ENCODE measurements at places on chromosomes 12 and 14.

GRCh38 chr14:83463500-83464098 lies 1929.9 kb upstream of the SEL1L start:
- DNase-seq: peak; percentile 59

GRCh38 chr12:121626087-121626852 lies at the start of gene ORAI1:
Gene ORAI1 (plus strand): TSS chr12:121626530.
- peak; percentile 96 for DNase-seq

DNA sequence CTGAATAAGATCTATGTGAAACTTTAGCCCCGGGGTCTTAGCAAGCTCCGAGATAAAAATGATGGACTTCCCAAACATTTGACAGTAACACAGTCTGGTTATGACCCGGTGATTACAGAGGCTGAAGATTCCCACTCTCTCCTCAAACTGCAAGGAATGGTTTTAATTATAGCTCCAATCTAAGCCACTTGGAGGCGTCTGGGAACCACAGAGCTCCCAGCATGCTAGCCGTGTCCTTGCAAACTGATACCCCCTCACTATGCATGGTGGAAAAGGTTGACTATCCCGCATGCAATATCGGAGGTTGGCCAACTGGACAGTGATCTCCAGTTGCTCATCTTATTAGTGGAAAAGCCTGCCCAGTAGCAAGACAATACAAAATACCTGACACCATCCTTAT lies 76.5 kb upstream of the GRIN2B start:
- DNase-seq: no peak

DNA sequence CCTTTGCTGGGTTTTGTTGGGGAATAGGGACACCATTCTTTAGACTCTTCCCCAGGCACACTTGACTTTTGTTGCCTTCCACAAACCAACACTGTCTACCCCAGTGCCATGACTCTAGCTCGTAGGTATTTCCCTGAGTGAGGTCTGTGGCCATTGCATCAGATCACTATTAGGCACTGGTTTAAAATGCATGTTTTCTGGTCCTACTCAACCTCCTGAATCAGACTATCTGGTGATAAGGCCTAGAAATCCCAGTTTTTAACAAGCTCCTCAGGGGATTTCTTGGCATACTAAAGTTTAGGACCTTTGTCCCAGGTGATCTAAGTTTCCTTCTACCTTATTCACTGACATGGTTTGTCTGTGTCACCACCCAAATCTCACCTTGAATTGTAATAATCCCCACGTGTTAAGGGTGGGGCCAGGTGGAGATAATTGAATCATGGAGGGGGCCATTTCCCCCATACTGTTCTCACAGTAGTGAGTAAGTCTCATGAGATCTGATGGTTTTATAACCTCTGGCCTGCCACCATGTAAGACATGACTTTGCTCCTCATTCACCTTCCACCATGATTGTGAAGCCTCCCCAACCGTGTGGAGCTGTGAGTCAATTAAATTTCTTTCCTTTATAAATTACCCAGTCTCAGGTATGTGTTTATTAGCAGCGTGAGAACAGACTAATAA lies 87.8 kb upstream of the PSMC1 start:
- no peak for DNase-seq

DNA sequence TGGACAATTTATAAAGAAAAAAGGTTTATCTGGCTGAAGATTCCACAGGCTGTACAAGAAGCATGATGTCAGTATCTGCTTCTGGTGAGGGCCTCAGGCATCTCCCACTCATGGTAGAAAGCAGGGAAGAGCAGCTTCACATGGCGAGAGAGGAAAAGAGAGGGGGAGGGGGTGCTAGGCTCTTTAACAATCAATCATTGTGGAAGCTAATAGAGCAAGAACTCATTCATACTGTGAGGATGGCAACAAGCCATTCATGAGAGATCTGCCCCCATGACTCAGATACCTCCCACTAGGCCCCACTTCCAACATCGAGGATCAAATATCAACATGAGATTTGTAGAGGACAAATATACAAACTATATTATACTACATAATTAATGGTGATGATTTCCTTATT lies 361.9 kb upstream of the FAR2 start:
- DNase-seq: peak; percentile 48

- DNase-seq: peak; percentile 71
Observed at GRCh38 chr12:40010899-40011774, 94.7 kb downstream of the SLC2A13 start.

DNA sequence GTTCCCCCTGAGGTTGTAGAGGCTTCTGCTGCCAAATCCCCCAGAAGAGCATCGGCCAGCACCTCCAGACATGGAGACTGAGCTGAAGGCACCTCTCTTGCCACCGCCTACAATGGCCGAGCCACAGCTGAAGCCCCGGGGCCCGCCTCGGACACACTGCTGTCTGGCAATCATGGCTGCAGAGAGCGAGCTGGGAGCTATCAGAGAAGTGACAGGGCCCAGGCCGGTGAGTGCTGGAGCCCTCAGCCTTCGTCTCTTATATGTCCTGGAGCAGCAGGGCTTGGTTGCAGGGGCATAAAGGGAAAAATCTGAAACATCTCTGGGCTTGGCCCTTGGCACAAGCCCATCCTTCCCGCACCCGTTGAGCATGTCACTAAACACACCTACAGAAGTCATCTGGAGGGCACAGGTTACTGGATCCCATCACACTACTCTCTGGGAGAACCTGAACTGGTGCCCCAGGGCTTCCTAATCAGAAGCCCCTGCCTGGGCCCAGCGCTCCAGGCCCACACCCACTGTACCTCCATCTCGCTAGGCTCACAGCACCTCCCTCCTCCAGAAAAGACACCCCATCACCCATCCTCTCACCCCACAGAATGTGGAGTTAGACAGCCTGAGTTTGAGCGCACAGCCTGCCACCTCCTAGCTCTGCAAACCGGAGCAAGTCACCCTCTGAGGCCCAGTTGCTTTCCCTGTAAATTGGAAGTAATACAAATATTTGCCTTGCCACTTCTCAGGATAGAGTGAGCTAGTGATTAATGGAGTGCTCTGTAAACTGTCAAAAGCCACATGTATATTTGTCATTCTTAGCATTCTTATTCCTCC lies at the start of gene KRT4:
KRT4 (minus strand) TSS at position 232 of the 825 bp plus-strand sequence; CDS start at position 174, 58 bp downstream.
- DNase-seq: no peak

DNA sequence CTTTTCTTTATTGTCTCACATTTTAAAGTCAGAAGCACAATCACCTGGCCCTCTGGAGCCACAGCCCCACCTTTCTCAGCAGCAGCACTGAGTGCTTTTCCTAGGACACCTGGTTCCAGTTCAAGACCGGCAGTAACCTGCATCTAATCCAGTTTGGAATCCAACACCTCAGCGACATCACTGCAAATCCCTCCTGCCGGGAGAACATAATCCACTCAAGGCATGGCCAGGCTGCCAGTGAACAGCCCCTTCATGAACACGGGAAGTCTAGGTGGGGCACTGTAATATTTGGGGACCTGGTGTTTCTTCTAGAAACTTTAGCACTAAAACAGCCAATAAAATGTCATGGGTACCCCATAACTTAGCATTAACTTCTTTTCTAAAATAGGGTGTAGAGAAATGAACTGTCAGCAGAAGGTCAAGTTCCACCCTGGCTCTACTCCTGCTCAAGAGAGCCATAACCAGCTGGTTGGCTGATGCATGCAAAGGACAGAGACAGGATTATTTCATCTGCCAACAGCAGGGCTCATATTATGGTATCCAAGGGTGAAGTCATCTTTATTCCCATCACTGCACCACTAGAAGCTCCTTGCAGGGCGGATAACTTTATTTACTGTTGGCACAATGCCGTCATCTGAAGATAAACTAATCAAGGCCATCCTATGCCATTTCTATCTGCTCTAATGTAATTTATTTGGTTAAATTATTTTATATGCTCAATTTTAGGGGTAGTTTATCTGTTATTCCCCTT lies 76.7 kb downstream of the TTC7B start:
- DNase-seq: no peak

- no peak for DNase-seq
Observed at GRCh38 chr14:99378782-99379214, 101.9 kb downstream of the SETD3 start.

GRCh38 chr12:98845957-98846356 lies 200.9 kb downstream of the APAF1 start:
- no peak for DNase-seq

DNA sequence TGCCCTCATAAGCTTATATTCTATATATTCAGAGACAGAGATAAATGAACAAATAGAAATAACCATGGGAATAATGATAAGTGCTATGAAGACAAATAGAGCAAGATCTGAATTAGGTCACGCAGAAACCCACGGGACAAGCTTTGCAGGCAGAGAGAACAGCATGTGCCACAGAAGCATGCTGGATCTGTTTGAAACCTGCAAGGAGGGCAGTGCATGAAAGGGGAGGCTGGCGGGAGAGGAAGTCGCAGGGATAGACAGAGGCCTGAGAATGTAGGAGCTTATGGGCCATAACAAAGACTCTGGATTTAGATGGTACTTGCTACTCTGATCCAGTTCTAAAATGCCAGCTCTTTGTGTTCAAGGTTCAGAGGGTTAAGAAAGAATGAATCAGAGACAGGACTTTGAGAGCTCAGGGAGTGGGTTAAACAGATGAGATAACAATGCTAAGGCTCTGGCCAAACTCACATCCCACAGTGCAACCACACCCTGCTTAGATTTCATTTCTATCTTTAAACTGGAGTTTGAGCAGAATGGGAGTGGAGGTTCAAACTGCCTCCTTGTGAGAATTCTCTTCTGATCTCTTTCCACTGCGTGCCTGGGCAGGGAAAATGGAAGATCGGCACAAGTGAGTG lies 49.2 kb upstream of the PPP1R12A start:
- DNase-seq: no peak

- DNase-seq: no peak
Observed at GRCh38 chr14:62381311-62382070, 619.3 kb downstream of the SNAPC1 start.

- no peak for DNase-seq
Observed at GRCh38 chr14:74510223-74510931, 16.8 kb downstream of the ISCA2 start.

DNA sequence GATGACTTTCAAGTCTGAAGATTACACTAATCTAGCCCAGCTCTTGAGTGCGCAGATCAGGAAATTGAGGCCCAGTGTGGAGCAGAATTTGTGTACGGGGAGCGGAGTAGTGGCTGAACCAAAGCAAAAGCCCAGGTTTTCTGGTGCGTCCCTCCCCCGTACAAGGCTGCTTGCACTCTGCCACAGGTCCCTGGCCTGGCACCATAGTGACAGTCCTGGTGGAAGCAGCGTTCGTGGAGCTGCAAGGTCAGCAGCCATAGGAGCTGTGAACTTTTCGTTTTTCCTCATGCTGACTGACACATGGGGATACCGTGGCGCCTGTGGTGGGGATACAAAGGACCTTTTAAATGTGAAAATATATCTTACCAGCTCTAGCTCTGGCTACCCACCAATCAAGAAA lies 1.7 kb downstream of the EVL start:
- DNase-seq: no peak

GRCh38 chr12:98317939-98318899 lies 197.2 kb upstream of the TMPO start:
- no peak for DNase-seq

DNA sequence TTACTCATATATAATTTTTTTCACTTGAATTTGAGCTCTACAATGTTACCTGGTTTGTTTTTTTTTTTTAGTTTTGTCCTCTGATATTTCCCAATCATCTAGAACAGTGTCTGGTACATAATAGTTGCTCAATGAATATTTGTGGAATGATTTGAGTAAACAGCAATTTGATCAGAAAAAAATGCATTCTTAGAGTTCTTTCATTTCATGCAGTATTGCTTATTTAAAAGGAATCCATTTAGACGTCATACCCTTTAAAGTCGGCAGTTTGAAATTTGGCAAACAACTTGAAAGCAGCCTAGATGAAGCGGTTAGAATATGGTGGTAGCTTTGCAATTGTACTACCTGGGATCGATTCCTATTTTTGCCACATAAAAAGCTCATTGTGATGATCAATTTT lies 140.0 kb downstream of the PDE3A start:
- DNase-seq: no peak

GRCh38 chr12:122227341-122227740 lies 1.5 kb upstream of the DIABLO start:
- DNase-seq: no peak

DNA sequence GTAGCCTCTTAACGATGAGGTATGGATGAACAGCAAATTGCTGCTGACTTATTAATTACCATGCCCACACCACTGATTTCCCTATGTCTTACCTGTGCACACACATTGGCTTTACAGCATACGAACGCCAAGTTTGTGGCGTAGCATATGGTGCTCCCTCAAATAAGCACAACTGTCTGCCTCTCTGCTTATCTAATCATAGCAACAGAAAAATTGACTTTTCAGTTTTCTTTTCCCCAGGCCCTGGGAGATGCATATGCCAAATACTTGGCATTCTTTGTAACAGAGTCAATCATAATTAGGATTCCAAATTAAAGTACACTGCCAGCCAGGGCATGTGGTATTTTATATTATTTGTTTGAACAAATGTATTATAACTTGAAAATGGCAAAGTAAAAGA lies 625.5 kb downstream of the DIO2 start:
- peak; percentile 13 for DNase-seq

DNA sequence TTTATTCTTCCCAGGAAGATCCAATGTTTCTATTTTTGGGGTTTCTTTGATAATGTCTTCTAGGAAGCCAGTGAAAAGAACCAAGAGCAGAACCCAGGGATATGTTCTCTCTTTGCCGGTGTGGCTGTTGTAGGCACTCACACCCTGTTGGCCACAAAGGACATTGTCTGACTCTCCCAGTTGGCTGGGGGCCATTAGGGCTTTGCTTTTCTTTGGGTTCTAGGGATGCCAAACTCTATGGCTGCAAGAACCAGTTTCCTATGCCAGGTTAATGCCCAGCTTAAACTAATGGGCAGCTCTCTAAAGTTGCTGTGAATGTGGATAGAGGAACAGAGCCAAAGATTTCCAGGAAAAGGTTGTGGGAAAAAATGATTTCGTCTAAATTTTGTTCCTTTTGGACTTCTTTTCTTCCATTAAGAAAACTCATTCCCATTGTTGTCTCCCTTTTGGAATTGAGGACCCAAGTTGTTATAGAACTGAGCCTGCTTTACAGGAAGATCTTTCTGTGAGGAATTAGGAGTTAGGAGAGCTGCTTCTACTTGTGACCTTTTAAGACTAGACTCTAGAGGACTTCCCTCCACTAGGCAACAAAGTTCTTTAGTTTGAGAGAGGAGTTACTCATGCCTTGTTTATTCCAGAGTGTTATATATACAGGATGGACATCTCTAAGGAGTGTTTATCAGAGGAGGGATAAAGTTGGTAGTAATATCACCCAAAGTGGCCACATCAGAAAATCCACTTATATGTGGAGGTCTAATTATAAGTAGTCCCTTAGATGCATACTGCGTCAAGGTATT lies 13.1 kb downstream of the COPZ1 start:
- DNase-seq: no peak

- no peak for DNase-seq
Observed at GRCh38 chr14:75539561-75540478, 17.6 kb downstream of the BATF start.

- DNase-seq: no peak
Observed at GRCh38 chr14:88016768-88017167, 11.8 kb downstream of the GPR65 start.

DNA sequence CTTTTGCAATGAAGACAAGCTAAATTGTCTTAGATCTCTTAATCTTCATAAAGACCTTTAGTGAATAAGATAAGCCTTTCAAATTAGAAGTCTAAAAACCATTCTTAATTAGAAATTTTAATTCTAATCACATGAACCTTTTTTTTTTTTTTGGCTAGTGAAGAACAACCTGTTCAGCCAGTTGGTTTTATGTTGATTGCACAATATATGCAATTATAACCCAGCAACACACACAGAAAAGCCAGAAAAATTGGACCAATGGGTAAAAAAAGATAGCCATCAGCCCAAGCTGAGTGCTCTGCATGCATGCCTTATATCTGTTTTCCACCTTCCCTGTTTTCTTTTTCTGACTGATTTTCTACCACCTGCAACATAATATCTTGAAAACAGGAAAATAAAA lies 252.2 kb downstream of the SYT10 start:
- DNase-seq: no peak

GRCh38 chr14:100296106-100296651 lies 10.1 kb downstream of the SLC25A29 start:
- no peak for DNase-seq

Measured in Ammon's horn (tissue), 1 donor.